Activated gamma-delta T cell treated with anti-CD3 and anti-CD28 coated beads, Interleukin-2, amount 50 U/mL, for 16 hours (primary cell): ENCODE measurements at places on chromosomes 2 and 18.
A peak's percentile ranks its signal among the peaks of the same experiment; 100 is the strongest.

DNA sequence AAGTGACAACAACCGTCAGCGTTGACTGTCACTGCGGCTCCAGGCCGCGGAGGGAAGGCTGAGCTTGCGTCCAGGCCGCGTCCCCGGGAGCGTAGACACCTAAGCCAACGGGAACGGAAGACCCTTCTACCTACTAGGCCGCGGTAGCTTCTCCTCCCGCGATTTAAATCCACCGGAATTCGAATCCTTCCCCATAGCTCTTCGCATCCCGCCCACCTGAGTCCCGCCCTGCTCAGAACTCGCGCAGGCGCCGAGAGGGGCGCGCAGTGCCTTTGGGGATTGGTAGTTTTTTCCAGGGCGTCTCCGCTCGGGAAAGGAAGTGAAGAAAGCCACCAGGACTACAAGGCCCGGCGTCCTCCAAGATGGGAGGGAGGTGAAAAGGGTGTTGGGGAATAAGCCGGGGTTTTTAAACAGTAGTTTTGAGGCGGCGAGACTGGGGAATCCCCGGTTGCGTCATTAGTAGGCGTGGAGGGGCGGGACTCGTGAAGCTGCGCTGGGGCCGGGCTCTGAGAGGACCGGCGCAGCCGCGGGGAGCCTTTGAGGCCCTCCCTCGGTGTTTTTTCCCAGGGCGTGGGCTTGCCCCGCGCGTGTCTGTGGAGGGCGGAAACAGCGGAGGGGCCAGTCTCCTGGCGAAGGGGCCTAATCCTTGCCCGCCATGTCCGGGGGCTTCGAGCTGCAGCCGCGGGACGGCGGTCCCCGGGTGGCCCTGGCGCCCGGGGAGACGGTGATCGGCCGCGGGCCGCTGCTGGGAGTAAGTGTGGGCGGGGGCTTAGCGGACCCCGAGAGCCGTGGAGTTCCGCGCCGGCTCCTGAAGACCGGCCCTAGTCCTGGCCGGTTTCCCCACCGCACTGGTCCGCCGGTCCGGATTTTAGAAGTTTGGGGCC, at the start of the genes APLF and FBXO48:
Gene APLF (plus strand): TSS at position 509 of the 884 bp plus-strand sequence. CDS start 147 bp downstream, at position 656.
Gene FBXO48 (minus strand): TSS at position 218 of the 884 bp plus-strand sequence. CDS start 2,149 bp downstream, outside the sequence.
- DNase-seq = peak; percentile 98

DNA sequence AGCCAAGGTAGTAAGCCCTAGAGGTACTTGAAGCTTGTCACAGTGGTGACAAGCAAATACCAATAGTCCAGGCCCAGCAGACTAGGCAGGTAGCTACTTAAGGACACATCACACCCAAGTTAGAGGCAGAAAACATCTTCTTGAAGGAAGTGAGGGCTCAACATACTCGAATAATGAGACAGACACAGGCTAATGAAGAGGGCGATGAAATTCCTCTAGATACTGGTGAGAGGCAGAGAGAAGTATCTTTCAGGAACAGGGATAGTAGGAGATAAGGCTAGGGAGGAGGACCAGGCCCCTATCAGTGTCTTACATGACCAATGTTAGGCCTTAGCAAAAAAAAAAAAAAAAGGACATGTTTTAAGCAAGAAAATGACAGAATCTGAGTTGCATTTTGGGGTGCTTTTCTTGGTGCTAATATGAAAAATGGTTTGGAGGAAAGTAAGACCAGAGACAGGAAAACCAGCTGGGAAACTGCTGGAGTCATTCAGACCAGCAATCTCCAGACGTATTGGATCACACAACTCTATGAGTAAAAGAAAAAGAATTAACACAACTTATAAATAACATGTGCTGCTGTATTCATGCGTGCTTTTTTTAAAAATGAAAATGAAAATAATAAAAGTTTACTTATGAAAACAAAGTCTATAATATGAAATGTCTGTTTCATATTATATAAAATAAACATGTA, 37.7 kb downstream of the COBLL1 start:
- no peak for DNase-seq

DNA sequence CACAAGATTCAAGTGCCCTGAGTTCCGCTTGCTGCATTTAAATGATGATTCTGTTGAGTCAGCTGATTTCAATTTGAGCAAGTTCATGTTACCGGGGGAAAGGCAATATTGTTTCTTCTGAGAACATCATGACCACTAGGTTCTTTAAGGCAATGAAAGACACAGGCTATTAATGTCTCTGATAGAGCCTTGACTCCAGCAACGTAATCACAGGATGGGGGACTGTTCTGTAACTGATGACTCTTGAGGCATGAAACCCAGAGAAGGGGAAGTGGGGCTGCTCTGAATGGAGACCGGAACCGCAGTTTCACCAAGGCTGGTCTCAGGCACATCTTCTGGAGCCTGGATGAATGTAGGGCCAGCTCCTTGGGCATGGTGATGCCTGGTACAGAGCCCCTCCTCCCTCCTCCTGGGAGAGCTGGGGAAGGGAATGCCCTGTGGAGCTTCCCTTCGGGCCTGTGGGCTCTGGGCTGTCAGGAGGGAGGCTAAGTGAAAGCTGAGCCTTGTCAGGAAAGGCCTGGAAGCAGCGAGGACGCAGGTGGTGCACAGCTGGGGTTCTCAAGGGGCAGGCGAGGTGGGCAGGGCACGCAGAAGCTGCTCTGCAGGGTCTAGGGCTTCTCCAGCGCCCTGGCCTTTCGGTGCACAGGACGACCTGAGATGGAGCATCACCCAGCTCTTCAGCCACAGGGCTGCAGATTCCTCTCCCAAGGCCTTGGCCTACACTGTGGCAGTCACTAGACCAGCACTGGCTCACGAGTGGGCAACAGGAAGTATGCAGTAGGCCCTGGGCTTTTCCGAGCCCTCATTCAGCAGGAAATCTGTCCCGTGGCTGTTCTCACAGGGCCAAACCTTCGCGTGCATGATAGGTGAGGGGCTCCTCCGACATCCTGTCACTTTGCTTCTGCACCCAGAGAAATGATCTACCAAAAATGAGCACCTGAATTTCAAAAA, 36.6 kb upstream of the PRLH start:
- no peak for DNase-seq

GRCh38 chr2:203072371-203072770, 57.7 kb downstream of the NBEAL1 start:
- DNase-seq = no peak
